RCC 7860 (cell line): ENCODE measurements at places on chromosomes 12 and 14.

- DNase-seq: no peak
Observed at GRCh38 chr12:132214891-132215290, 70.6 kb downstream of the NOC4L start.

GRCh38 chr12:108613548-108613947 is 15.7 kb upstream of the TMEM119 start:
- peak; percentile 74 for DNase-seq

- no peak for DNase-seq
Observed at GRCh38 chr12:117226505-117226904, 36.2 kb upstream of the FBXO21 start.

GRCh38 chr14:78764240-78764639 is 594.1 kb downstream of the NRXN3 start:
- DNase-seq: peak; percentile 60

GRCh38 chr12:112686373-112686772 is 105.2 kb upstream of the RPH3A start:
- DNase-seq: peak; percentile 16

DNA sequence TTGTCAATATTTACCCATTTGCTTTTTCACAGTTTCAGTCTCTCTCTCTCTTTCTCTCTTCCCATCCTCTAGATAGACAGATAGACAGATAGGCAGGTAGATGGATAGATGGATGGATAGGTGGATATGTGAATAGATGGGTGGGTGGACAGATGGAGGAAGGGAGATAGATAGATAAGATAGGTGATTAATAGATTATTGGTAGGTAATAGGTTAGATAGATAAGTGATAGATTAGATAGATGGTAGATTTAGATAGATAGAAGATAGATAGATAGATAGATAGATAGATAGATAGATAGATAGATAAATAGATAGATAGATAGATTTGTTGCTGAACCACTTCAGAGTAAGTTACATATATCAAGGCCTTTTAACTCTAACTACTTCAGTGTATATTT is 148.2 kb downstream of the SLC15A4 start:
- DNase-seq: no peak

- no peak for DNase-seq
Observed at GRCh38 chr12:120909633-120910298, 5.6 kb upstream of the SPPL3 start.

GRCh38 chr12:77337362-77337761 is 272.0 kb upstream of the E2F7 start:
- DNase-seq: no peak

GRCh38 chr12:75103822-75104221 is 105.8 kb downstream of the KCNC2 start:
- DNase-seq: no peak

GRCh38 chr12:27217590-27217989 is 26.5 kb upstream of the STK38L start:
- no peak for DNase-seq

GRCh38 chr12:39102474-39103209 is 197.3 kb upstream of the CPNE8 start:
- peak; percentile 62 for DNase-seq

- no peak for DNase-seq
Observed at GRCh38 chr12:104503191-104503590, 46.4 kb downstream of the CHST11 start.

DNA sequence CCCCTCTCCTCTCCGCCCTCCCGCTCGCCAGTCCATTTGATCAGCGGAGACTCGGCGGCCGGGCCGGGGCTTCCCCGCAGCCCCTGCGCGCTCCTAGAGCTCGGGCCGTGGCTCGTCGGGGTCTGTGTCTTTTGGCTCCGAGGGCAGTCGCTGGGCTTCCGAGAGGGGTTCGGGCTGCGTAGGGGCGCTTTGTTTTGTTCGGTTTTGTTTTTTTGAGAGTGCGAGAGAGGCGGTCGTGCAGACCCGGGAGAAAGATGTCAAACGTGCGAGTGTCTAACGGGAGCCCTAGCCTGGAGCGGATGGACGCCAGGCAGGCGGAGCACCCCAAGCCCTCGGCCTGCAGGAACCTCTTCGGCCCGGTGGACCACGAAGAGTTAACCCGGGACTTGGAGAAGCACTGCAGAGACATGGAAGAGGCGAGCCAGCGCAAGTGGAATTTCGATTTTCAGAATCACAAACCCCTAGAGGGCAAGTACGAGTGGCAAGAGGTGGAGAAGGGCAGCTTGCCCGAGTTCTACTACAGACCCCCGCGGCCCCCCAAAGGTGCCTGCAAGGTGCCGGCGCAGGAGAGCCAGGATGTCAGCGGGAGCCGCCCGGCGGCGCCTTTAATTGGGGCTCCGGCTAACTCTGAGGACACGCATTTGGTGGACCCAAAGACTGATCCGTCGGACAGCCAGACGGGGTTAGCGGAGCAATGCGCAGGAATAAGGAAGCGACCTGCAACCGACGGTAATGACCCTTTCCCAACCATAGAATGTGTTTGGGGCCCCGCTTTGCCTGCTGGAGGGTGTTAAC is 615 bp downstream of the CDKN1B start:
- DNase-seq: no peak

DNA sequence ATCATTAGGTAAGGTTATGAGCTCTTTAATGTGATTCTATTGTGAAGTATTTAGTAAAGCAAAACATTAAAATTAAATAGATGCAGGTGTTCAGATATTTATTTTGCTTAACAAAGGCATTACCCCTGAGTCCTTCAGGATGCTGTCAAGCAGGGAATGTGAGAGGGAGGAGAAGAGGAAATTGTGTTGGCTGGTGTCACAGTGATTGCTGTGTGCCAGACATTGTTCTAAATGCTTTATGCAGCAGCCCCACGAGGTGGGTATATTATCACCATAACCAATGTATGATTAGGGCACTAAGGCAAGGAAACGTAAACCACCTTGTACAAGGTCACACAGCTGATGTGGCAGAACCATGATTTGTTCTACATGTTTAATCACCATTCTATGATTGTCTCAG is 80.1 kb downstream of the STAB2 start:
- no peak for DNase-seq

GRCh38 chr12:100528471-100529127 is 44.9 kb upstream of the GAS2L3 start:
- DNase-seq: peak; percentile 75

GRCh38 chr14:37974421-37974820 is 233.3 kb upstream of the SSTR1 start:
- no peak for DNase-seq

- no peak for DNase-seq
Observed at GRCh38 chr12:103640831-103641230, 53.8 kb downstream of the STAB2 start.

GRCh38 chr14:65224799-65225198 is 122.5 kb upstream of the MAX start:
- DNase-seq: no peak

GRCh38 chr12:115255962-115256361 is 572.0 kb upstream of the TBX3 start:
- DNase-seq: no peak

DNA sequence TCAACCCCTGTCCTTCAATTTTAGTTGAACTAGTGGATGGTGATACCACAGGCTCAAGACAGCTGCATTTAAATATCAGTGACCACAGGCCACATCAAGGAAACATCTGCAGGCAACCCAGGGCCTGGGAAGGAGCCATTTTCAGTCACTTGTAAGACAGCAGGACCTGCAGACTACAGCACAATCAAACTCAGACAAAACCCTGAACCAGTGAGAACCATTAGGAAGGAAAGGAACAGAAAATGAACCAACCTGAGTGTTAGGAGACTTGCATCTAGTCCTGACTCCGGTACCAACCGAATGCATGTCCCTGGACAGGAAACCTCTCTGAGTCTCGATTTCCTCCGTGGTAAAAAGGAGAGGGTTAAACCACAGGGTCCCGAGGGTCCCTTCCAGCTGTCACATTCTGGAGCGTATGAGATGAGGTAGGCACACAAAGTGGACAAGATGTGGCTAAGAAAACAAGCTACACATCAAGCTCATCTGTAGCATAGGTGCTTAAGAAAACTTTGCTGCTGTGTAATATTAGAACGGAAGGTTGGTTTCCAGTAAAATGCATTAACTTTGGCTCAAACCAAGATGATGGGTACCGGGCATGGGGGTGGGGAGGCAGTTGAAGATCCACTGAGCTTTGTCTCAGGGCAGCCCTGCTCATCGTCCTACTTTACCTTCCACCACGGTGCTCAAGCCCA is 1.6 kb upstream of the CDKN1B start:
- DNase-seq: no peak

DNA sequence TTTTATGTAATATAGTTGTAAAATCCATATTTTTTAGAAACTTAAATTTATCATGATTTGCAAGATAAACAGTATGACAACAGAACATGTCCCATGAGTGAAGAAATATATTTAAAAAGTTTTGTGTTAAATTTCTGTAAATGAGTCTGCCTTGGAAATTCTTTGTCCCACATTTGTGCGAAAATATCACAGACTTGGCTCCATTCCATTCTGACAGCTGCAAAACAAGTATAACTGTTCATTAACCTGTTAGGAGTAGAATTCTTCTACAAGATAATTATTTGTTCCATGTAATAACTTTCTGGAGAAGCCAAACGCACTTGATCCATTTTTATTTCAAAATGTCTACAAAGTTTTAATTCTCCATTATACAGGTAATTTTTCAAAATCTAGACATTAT is 37.9 kb downstream of the MDM1 start:
- no peak for DNase-seq

DNA sequence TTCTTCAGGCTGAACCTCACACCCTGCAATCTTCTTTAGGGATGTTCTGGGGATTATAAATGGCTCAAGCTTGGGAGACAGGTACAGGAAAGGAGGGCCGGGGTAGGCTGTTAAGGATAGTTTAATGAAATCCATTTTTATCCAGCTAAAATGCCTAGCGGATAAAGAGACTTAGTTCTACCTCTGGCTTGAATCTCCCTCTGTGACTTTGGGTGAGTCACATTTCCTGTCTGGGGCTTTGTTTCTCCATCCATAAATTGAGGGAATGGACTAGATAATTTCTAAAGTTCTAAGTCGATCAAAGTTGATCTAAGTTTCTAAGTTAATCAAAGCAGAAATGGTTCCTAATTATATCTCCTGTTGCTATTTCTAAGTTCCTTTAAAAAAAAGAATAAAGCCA is 319.6 kb upstream of the E2F7 start:
- DNase-seq: no peak

GRCh38 chr12:82593143-82593542 is 93.6 kb upstream of the TMTC2 start:
- no peak for DNase-seq

DNA sequence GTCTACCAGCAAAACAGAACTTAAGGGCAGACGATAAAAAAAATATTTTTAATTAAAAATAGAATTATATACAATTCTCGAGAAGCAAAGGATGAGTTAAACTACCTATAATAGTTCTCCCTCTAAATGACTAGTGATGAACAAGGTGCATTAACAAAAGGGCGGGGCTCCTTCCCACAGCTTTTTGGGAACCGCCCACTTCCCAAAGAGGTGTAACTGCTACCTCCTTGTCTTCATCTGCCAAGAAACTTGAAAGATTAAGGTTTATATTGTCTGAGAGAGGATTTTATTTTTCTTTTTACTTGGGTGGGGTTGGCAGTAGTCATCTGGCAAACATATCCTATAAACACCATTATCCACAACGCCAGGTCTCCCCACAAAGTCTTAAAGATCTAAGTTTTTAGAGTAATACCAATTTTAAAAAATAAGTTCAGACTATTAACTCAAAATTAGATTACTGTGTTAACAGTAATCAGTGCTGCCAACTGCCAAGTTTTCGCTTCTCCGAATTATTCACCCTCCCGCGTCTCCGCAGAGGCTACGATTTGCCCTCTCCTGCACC is 938 bp downstream of the RALGAPA1 start:
- no peak for DNase-seq

DNA sequence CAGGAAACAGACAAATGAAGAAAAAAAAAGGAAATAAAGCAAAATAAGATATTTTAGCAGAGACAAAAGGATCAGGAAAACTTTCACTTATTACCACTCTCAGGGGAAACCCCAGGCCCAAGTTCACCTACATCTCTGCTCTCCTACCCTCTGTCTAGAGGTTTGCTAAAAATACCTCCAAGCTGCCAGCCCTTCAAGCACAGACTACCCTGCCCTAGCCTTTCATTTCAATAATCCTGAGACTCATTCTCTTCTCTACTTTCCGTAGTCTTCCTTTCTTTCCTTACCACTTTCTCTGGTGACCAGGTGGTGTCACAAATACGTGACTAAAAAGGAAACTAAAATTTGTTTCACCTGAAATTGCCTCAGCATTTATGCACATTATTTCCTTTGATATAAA is 33.8 kb downstream of the RPAP3 start:
- DNase-seq: no peak

DNA sequence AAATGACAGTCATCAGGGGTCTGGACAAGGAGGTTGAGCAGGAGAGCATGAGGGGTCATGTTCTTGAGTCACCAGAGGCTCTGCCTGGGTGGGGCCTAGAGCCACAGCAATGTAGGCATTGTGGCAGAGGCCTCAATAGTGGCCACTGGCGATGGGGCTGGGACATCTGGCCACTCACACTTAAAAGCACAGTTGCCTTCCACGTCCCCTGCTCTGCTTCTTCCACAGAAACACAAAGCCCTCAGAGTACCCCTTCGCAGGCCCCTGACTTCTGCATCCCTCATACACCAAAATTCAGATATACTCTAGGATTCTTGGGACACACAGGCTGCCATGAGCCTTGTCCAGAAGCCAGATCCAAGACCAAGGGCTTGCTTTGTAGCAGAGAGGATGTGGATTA is 2.2 kb downstream of the SLC10A1 start:
- DNase-seq: no peak

- DNase-seq: no peak
Observed at GRCh38 chr12:2101771-2102170, 49.0 kb downstream of the CACNA1C start.

- DNase-seq: no peak
Observed at GRCh38 chr12:131003716-131004045, 50.0 kb downstream of the ADGRD1 start.

DNA sequence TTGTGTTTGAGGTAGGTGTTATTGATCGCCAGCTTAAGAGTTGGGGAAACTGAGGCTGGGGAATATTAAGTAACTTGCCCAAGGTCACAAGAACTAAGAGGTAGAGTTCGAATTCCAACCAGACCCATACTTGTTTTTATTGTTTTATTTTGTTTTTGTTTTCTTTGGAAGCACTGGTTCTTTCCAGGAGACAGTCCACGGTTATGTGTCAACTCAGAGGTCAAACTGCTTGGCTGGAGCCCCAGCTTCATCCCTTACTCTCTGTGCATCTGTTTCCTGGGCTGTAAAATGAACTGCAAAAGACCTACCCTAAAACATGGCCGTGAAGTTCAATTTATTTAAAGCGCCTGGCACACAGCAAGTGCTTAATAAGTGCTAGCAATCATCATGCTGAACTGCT is 74.4 kb upstream of the MAP1LC3B2 start:
- DNase-seq: no peak
